ENCODE measurements at places on chromosomes 6 and 20. TPM values are rescaled to one million over a fixed set of nuclear protein-coding genes. Genes with fewer than 3 reads are reported as not detected.

Gene LHFPL5
- total RNA-seq = 0.68 TPM

Gene TREML2
- total RNA-seq = not detected

Gene OOEP
- not detected for total RNA-seq

Gene GABRR1
- total RNA-seq = 0.83 TPM

Gene EPM2A
- 11.7 TPM for total RNA-seq

Gene PLN
- total RNA-seq = 0.43 TPM

Gene CRISP3
- not detected for total RNA-seq

Gene VGLL2
- total RNA-seq = 0.29 TPM

Gene RAB23
- total RNA-seq = 10.3 TPM

Gene HCRTR2
- total RNA-seq = 6.4 TPM

Gene LTA
- 0.36 TPM for total RNA-seq

Gene DCDC2
- total RNA-seq = 0.22 TPM
